ENCODE measurements at places on chromosomes 4 and X. TPM values are rescaled to one million over a fixed set of nuclear protein-coding genes. Genes with fewer than 3 reads are reported as not detected.
A peak's percentile ranks its signal among the peaks of the same experiment; 100 is the strongest.

DNA sequence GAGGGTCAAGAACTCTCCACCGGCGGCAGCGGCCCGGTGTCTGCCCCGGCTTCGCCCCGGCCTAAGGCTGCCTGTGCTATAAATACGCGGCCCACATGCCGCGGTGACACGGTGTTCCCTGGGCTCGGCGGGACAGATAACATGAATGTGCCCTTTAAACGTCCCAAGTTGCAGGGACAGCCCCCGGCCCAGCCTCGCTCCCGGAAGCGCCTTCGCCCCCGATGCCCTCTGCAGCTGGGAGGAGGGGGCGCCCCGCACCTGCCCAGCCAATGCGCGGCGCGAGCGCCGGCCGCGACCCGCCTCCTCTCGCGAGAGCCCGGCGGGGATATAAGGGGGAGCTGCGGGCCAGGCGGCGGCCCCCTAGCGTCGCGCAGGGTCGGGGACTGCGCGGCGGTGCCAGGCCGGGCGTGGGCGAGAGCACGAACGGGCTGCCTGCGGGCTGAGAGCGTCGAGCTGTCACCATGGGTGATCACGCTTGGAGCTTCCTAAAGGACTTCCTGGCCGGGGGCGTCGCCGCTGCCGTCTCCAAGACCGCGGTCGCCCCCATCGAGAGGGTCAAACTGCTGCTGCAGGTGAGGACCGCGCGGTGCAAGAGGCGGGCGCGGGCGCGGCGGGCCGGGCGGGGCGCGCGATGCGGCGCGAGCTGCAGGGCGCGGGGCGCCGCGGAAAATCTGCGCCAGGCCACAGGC is at the start of gene SLC25A4:
TSS of gene SLC25A4 (plus strand) at position 355 of the 689 bp plus-strand sequence. CDS start at position 462, 107 bp downstream.
- peak; percentile 89 for DNase-seq

GRCh38 chr4:93751411-93751810 is 77.1 kb upstream of the ATOH1 start:
- DNase-seq: no peak

- DNase-seq: no peak
Measured at GRCh38 chrX:69014200-69014599, 151.1 kb downstream of the PJA1 start.

Gene GAGE12H
- total RNA-seq: not detected

DNA sequence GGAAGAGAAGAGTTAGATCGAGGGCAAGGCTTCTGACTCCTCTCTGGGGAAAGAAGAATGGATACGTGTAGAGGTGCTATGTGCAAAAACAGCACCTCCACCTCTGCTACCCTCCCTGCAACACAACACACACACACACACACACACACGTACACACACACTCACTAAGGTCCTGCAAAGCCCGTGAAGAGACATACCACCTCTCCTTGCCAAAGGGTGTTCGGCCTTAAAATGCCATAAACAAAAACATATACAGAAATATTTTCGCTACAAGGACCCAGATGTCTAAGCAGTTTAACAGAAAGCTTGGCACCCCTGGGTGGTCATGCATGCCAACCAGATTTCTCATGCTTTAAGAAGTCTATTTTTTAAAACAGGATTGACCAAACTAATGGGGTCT is 1.5 kb downstream of the TIFA start:
- DNase-seq: no peak

GRCh38 chrX:97016106-97016505 is 132.4 kb downstream of the RPA4 start:
- DNase-seq: no peak

GRCh38 chr4:16117164-16117563 is 33.3 kb upstream of the PROM1 start:
- no peak for DNase-seq

GRCh38 chr4:141643557-141643956 is 7.2 kb downstream of the IL15 start:
- no peak for DNase-seq

DNA sequence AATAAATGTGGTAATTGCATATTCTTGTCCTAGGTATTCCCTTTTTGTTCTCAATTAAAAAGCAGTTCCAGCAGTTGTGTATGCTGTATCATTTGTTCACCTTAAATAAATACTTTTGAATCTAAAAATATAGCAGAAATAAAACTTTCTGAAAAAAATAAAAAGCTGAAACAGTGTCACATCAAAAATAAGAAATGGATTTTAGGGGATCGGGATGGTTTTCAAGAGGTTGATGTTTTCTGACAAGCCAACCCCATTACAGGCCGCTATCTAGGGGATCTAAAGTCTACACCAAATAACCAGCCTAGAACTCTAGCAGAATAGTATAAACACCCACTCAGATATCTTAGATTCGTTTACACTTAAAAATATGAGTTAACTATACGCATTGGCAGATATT is 95.4 kb upstream of the MAML3 start:
- DNase-seq: peak; percentile 5

GRCh38 chr4:186296481-186296880 is 30.5 kb downstream of the F11 start:
- DNase-seq: no peak

Gene MAGEA6
- not detected for total RNA-seq

Gene XAGE2
- not detected for total RNA-seq

- DNase-seq: no peak
Measured at GRCh38 chr4:174135936-174136406, 147.5 kb downstream of the FBXO8 start.

DNA sequence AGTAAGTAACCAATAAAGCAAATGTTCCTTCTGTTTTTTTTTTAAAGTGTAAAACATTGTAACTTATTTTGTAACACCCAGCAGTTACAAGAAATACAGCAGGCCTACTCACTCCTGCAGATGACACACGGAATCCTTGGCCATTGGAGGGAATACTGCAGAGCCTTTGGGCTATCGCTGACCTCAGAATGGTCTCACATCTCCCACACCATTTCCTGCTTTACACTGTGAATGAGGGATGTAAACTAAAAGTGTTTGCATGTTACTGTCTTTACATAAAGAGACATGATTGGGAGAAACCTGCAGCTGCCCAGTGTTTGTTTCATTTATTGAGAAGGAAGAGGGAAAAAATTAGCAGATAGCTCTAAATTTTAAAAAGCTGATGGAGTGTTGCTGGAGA is 64.1 kb downstream of the USP46 start:
- DNase-seq: no peak

GRCh38 chrX:103475381-103475780 is 43.9 kb downstream of the RAB40A start:
- DNase-seq: no peak

DNA sequence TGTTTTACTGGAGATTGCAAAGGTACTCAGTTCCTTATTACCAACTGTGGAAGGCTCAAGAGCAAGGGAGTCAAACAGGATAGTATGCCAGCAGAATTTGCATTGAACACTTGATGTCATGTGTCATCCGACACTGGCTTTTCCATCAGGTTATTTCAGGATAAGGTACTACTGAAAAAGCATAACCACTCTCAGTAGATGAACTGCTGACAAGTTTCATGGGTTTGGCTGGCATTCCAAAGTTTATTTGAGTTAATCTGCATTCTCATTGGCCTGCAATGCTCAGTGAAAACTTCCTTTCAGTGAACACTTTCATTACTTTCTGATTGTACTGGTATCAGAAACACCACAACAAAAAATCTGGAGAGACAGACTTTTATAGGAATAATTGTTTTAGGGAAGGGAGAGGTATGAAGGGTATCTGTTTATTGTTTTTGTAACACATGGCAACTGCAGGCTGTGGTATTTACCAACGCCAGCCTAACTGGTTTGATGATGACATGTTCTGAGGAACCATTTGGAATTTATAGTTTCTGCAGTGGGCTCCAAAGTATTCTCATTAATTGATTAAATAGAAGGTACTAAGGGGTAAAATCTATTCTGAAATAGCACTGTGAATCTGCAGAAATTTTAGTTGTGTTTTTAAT is 345.7 kb upstream of the NR3C2 start:
- no peak for DNase-seq

Gene TSPAN7
- not detected for total RNA-seq

- DNase-seq: no peak
Measured at GRCh38 chrX:139538907-139539790, 8.6 kb downstream of the F9 start.

All from G401 (cell line).